ENCODE measurements at places on chromosomes 3 and 15.

DNA sequence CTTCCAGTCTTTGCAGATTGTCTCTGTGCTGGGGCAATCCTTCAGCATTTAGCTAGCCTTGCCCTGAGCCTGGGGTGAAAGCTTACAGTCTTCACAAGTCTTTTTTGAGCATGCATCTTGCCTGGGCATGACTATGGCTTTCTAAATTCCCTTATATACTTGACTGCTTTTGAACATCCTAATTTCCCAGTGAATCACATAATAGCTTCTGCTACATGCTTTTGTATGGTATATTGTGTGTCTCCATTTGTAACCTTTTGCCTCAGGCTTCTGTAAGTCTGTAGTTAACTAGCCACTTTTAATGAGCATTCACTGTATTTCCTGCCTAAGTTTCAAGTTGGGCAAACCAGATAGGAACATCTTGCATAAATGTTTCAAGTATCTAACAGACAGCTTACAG, 76.8 kb downstream of the CHCHD4 start:
- DNase-seq, result no peak

DNA sequence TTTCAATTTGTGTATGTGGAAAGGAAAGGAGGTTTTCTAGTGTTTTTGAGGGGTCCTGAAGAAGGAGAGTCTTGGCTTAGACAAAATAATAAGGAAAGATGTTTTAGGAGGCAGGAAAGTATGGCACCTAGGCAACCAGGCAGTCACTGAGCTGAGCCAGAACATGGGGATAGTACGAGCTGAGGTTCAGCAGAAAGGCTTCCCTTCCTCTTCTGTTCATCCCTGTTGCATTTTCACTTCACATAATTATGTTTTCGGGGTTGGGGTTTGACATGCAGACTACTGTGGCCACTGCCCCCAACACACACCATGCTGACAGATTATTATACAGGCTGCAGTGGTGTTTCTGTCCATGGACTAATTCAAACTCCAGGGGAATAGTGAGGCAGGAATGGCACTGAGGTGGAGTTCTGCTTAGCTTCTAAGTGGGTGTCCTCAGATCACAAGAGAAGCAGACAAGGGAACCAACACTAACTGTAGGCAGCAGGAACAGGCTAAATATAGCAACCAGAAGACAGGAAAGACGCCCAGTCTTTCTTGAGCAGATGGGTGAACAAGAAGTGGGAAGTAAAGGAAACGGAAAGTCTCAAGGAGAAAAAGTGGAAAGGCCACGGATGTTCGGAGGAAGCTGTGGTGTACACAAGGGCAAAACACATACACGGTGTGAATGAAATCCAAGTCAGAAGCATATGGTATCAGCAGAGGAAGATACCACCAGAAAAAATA, 305.8 kb downstream of the PLCL2 start:
- DNase-seq, result no peak

DNA sequence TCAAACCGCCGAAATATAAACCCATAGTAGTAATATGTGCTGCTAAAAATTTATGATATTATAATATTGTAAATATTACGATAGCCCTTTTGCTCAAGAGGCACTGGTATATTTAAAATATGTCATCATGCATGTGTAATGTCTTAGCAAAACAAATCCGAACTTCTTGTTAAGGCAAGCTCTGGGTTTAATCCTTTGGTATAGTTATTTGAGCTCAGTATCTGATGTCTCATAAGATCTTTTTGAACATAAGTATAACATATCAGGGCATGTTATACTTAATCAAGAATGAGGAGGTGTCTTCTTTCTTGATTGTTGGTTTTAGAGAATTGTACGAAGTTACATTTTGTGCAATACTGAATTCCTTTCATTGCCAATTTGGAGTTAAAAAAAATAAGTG, 154.1 kb upstream of the CBLB start:
- DNase-seq, result no peak

- no peak for DNase-seq
These were observed 28.9 kb upstream of the ICE2 start for GRCh38 chr15:60507596-60508424.

DNA sequence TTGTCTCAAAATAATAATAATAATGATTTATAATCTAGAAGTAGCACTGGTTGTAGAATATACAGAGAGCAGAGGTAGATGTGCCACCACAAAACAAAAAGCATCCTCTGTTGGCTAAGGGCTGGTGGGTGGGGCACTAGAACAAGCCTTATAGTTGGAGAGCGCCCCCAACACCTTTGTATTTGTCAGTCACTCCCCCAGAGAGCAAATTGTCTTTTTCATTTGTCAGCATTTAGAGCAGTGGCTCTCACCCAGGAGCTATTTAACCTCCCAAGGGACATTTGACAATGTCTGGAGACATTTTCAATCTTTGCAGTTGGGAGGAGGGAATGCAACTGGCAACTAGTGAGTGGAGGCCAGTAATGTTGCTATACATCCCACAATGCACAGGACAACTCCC, 6.3 kb downstream of the KAT2B start:
- DNase-seq, result no peak

DNA sequence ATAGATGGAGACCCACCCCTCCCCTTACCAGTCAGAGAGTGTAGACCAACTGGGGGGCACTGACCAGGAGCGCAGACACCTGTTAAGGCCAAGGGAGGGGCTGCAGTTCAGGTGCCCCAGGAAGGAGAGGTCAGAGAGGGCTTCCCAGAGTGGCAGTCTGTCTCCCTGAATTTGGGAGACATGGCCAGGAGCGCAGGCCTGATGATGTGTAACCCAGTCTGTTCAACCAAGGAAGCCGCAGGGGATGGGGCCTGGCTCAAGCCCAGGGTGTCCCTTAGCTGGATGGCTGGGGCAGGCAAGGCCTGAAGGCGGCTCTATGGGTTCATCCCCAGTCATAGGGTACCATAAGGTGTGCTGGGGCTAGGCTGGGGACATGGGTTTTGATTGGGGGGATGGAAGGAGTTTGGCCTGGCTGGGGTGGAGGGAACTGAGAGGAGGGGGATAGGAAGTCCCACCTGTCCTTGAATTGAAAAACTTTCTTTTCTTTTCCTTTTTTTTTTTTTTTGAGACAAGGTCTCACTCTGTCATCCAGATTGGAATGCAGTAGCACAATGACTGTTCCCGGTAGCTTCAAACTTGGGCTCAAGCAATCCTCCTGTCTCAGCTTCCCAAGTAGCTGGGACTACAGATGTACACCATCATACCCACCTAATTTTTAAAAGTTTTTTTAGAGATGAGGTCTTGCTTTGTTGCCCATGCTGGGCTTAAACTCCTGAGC, 75.7 kb downstream of the SMAD6 start:
- no peak for DNase-seq

GRCh38 chr15:69656271-69657030, 203.8 kb downstream of the RPLP1 start:
- no peak for DNase-seq

GRCh38 chr3:41202075-41202833, 2.9 kb downstream of the CTNNB1 start:
- no peak for DNase-seq

DNA sequence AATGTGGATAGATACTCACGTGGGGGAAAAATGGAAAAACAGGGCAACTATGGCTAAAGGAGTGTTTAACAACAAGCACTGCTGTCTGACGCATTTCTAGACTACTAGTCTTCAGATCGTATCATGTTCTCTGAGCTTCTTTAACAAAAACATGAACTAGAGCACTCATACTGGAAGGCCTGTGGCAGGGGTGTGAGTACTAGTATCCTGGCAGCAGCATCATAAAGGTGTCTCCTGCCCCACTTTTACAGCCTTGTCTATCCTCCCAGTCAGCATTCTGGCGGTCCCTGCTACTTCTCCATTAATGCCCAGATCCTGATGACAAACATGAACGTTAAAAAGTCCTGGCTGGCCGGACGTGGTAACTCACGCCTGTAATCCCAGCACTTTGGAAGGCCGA, 4.0 kb downstream of the FMN1 start:
- no peak for DNase-seq
